ENCODE measurements at places on chromosomes 2 and 18.

GRCh38 chr2:168952424-168952823 lies 51.3 kb downstream of the G6PC2 start:
- DNase-seq: no peak

GRCh38 chr2:196123679-196124373 lies 47.6 kb downstream of the STK17B start:
- DNase-seq: peak; percentile 77

DNA sequence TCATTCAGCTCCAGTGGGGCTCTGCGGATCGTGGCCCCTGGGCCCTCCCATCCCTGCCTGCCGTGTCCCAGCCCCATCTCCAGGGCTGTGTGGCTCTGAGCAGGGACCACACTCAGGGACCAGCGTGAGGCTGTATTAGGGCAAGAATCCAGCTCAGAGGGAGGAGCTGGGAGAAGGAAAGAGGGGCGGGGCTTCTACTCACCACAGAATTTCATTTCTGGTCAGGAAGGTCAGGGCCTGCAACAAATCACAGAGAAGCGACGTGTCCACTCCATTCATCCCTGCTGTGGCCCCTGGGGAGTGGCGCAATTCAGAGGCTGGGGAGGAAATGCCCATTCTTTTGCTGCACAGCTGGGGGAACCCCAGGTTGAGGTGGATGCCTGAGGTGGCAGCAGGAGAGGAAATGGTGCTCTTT lies 828 bp downstream of the CIB4 start:
- peak; percentile 80 for DNase-seq

GRCh38 chr18:12162786-12163185 lies 69.1 kb downstream of the ANKRD62 start:
- DNase-seq: peak; percentile 17

GRCh38 chr18:42861271-42861670 lies 254.2 kb downstream of the RIT2 start:
- DNase-seq: no peak

- DNase-seq: no peak
These were observed 23.7 kb upstream of the TMEM214 start for GRCh38 chr2:27009083-27009482.

DNA sequence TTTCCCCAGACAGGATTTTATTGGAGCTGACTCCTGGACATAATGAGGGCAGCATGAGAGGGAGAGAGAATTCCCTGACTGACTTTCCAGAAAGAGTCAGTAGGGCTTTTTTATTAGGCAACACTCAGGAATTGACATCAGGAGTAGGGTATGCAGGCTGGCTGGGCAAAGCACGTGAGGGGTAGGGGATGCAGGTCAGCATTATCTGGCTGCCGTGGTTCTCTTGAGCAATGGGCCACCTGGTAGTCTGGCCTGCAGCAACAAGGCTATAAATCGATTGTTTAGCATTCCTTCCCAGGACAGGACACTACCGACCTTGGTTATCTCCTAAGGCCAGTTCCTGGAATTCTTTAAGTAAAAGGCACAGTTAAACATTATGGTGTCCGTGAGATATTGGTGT lies 160.8 kb upstream of the AGAP1 start:
- no peak for DNase-seq

- no peak for DNase-seq
These were observed 6.8 kb downstream of the SLC38A11 start for GRCh38 chr2:164948540-164948939.

- DNase-seq: peak; percentile 14
These were observed 228.0 kb downstream of the EIPR1 start for GRCh38 chr2:3149441-3150217.

DNA sequence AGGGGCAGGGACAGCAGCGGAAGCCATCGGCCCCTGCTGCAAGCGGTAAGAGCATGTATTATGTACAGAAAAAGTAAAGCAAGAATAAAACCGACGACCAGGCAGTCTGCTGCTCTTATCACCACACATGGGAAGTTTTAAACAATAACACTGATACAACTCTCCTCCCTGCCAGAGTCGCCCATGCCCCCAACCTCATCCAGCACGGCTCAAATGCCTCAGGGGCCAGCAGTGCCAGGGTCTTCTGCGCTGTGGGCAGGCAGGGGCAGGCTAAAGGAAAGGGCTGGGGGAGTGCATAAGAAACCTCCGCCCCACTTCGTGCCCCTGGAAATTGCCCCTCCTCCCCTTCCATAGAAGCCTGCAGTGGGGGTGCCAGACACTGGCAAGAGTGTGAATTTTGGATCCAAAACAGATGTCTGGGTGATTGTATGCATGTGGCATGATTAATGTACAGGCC lies 10.1 kb downstream of the TEX51 start:
- no peak for DNase-seq

- no peak for DNase-seq
These were observed 20.9 kb downstream of the SGPP2 start for GRCh38 chr2:222445227-222445626.

Measured in choroid plexus epithelial cell (primary cell).